ENCODE measurements at places on chromosomes 4 and X.

GRCh38 chr4:5238173-5238572, 186.9 kb downstream of the STK32B start:
- DNase-seq, result no peak

- DNase-seq, result no peak
These were observed 25.4 kb upstream of the FAM47B start for GRCh38 chrX:34917146-34917545.

- no peak for DNase-seq
These were observed 34.4 kb downstream of the GPR82 start for GRCh38 chrX:41758401-41758800.

DNA sequence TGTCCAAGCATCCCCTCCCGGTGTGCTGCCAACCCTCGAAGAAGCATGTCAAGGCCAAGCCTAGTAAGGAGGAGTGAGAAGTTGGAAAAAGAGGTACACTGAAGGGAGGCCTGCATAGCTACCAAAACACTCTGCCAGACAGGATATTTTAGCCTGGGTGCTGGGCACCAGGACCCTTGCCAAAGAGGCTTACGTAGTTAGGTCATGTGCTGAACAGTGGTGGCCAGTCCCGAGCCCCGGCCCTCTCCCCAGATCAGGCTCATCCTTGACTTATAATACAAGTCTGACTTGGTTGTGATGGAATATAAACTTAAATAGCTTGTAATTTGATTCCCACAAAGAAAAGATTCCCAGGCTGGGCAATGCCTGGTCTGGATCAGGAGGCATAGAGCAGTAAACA, 149.3 kb downstream of the ARHGEF9 start:
- DNase-seq, result no peak
